C1 segment of cervical spinal cord (tissue), 14 donors: ENCODE measurements at places on chromosomes 2 and 18.

GRCh38 chr2:53515435-53516332 lies 251.9 kb upstream of the CHAC2 start:
- no peak for DNase-seq

GRCh38 chr2:156341452-156342253 lies 9.1 kb upstream of the NR4A2 start:
- peak; percentile 87 for DNase-seq

DNA sequence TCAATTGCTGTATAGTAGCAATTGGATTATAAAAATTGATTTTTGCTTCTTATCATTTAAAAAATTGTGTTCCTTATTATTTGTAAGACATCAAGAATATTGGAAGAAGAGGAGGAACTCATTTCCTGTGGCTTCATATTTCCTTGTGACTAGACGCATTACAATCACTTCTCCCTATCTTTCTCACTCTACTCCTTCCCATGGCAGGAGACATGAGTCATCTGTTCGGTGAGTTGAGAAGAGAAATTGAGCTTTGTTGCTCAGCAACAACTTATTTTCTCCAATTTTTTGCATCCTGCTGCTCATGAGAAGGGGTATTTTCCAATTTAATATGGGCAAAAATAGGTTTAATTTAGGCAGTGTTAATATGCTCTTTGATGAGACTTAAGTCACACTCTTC lies 1783.9 kb downstream of the SUCLG1 start:
- DNase-seq, result no peak

DNA sequence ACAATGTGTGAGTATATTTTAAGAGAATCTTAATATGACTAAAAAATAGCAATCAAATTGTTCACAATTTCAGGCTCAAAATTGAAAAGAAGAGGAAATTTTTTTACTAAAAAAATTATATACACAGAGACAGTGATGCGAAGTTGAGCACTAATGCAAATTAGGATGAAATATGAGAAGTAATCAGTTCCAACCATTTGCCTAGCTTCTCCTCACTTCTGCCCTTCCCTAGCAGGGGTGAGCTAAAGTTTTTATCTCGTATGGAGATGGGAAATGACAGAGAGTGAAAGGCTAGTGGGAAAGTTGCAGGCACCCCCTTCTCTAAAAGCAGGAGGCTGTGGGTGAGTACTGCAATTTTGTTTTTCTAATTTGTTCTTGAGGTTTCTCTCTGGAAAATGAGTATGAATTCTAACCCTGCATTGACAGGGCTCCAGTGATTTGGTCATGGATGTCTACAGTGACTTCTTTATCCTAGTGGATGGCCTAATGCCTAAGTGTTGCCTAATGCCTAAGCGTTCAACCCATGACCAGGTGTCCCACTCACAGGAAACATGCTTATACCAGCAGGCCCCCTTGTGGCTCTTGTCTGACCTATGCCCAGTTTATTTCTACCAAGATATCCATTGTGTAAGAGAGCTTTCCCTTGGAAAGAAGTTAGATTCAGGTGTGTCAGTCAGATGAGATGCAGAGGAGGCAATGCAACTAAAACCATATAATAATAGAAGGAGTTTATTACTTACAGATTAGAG lies 78.0 kb upstream of the HNMT start:
- no peak for DNase-seq

DNA sequence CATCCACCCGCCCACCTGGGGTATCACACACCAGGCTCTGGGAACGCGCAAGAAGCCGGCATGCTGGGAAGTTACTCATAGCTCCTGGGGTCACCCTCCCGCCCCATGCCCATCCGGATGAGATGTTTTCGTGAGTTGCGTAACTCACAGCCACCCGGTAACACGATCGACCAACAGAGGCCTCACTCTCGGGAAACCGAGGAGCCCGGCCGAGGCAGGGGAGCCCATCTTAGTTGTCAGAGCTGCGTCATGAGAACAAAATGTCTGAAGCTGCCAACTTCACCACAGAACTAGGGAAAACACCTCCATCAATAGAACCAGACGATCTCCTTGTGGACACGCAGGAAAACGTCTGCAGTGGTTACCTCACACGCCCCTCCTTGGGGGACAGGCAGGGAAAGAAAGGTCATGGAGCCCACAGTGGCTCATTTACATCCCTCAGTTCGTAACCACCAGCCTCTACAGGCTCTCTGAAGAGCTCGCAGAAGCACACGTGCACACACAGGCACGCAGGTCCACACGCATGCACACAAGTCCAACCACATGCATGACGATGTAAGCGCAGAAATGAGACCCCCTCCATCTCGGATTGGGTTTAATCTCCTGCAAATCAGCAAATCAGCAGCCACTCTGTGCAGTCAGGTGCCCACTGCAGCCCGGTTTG lies 26.2 kb downstream of the ADI1 start:
- DNase-seq, result no peak

DNA sequence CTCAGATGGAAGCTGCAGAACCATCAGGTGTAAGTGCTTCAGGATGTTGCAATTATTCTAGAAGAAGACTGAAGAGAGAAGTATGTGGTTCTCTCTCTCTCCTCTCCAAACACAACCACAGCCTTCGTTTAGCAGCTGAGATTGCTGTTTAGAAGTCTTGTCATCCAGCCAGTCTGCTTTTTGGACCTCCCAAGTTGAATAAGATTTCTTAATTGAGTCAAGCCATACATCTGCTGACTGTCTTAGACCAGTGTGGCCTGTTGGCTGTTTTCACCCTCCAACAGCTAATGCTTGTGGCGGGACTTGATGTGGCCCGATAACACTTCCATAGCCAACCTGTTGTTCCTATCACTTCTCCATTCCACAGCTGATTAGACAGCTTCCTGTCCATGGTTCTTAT lies 91.3 kb upstream of the TMEM17 start:
- no peak for DNase-seq

DNA sequence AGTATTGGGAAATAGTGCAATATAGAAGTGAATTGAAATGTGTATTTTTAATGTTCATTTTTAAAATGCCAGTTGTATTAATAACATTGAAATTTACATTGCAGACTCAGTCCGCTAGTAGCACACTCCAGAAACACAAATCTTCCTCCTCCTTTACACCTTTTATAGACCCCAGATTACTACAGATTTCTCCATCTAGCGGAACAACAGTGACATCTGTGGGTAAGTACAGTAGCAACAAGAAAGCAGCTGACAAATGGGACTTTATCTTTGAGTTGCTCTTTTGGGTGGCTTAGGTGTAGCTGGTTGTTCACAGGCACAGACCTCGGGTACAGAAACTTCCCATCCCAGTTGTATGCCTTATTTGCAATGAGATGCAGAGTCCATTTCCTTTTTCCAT lies 118.2 kb upstream of the IL1R2 start:
- DNase-seq, result no peak

DNA sequence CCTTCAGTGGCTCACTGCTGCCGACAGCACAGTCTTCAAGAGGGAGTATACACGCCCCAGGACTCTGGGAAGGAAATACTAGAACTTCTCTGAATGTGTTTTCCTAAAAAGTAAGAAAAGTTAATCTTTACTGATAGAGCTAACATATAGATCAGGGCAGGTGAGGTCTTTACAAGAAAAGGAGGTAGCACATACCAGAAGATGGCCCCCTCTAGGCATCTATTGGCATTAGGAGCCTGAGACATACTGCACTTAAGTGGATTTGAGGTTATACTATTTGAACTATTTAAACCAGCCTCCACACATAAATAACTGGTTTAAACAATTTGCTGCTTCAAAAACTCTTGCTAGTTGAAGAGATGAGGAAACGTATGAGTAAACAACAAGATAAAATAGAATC lies 406.1 kb downstream of the SETBP1 start:
- no peak for DNase-seq

- DNase-seq, result peak; percentile 70
Measured at GRCh38 chr2:96927405-96928171, 57.7 kb upstream of the SEMA4C start.

GRCh38 chr2:1800306-1800705 lies 56.0 kb upstream of the PXDN start:
- DNase-seq, result no peak

DNA sequence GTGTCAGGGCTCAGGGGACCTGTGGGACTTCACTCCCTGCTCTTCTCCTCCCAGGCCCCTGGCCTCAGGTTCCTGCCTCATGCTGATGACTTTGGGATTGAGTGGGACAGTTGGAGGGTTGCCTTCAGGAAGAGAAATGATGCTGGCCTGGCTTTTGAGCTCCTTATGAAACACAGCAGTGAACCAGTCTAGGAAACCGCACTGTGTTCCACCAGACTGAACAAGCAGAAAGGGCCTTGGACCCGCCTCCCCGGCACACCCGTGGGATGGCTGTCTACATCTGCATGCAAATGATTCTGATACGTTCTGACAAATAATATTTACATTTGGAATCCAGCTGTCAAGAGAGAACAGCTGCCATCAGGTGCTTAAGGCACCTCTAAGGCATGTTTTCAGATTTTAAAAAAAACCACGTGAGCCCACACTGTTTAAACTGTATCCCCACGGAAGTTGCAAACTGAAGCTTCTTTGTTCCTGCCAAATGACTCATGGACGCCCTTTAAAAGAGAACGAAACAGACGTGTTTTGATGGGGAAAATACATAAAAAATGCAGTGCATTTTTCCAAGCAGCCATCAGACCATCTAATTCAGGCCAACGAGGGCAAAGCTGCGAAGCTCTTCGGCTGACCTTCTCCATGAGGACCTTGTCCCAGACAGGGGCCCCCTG lies 27.6 kb upstream of the ASAP2 start:
- peak; percentile 14 for DNase-seq

- DNase-seq, result no peak
Measured at GRCh38 chr2:23566241-23567142, 181.5 kb downstream of the KLHL29 start.

GRCh38 chr2:156023229-156023869 lies 309.2 kb downstream of the NR4A2 start:
- no peak for DNase-seq

DNA sequence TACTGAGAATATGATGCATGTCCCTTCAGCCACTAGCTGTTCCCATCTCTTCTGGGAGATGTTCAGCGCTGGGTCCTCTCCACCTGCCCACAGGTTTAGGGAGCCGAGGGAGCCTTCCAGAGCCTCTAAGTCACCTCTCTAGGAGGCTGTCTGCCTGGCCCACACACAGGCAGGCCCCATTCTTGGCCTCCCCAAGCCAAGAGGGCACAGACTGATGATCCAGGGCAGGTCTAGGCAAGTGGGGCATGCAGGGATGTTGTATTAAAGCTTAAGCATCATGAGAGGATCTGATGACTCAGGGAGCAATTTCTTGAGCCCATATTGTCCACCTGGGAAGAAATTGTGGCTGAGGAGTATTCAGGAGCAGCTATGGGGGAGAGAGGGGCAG lies 19.9 kb downstream of the TMSB10 start:
- no peak for DNase-seq

DNA sequence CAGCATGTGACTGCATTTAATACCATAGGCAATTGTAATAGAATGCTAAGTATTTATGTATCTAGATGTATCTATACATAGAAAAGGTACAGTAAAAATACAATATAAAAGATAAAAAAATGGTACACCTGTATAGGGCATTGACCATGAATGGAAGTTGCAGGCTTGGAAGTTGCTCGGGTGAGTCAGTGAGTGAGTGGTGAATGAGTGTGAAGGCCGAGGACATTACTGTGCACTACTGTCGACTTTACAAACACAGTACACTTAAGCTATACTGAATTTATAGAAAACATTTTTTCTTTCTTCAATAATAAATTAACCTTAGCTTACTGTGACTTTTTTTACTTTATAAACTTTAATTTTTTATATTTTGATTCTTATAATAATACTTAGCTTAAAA lies 8.9 kb downstream of the DIS3L2 start:
- no peak for DNase-seq

- no peak for DNase-seq
Measured at GRCh38 chr2:43402452-43402937, 176.1 kb upstream of the ZFP36L2 start.

GRCh38 chr2:36775261-36775660 lies 78.8 kb downstream of the VIT start:
- DNase-seq, result no peak

DNA sequence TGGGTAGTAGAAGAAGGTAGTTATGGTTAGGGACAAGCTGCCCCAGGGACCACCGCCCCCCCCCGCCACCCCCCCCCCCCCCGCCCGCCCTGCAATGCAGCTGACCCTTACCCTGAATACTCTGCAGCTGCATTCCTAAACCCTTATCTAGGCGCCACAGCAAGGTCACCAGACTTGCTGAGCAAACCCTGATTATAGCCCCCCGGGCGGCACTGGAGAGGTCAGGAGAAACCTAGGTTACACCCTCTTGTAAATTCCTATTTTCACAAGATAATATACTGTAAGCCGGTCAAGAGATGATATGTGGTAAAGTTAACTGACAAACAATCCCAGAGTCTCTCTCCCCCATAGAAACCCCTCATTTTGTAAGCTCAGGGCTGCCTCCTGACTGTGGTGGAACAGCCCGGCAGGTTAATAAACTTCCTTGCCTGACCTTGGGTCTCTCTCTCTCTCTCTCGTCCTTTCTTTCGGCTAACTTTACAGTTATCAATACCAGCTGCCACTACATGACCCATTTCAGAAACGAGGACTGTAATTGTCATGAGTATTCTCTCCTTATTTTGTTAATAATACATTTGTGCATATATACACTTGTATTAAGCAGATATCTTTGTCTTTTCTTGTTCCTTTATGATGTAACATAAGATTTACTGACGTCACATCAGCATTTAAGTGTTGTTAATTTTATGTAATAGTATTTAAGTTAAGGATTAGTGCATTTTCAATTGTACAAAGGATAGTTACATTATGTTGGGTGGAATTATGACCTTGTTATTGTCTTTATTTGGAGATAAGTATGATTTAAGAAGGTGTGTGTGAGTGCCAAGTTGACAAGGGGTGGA lies 22.8 kb upstream of the SMAD4 start:
- no peak for DNase-seq

GRCh38 chr2:190119257-190119656 lies 56.7 kb upstream of the MSTN start:
- no peak for DNase-seq

DNA sequence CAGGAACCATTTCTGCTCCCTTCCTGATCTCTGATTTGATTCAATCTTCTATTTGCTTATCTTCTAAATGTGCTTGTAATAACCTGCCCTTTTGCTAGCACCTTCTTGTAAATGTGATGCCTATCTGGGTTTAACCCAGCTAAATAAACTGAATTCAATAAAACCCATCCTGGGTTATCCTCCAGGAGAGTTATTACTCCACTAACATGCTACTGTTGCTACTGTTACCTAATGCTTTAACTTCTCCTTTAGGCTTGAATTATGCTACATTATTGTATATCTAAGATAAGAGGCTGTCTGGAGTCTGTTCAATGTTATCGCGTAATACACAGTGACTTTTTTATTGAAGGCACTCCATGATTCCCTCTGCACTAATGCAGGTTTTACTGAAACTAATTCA lies 206.5 kb upstream of the CTAGE1 start:
- no peak for DNase-seq

DNA sequence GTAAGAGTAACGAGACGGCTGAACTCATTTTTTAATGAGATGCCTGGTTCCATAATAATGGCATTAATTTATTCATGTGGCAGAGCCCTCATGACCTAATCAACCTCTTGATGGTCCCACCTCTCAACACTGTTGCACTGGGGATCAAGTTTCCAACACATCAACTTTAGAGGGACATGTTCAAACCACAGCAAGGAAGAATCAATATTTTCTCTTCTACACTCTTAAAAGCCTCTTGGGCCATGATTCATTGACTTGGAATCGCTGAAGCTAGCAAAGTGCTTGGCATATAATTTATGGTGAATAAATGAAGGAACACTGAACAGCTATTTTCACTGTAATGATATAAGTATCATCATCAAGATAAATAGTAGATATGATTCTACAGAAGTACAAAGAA lies 333.0 kb downstream of the TNS1 start:
- DNase-seq, result no peak
